ENCODE measurements at places on chromosomes 2 and 18.

DNA sequence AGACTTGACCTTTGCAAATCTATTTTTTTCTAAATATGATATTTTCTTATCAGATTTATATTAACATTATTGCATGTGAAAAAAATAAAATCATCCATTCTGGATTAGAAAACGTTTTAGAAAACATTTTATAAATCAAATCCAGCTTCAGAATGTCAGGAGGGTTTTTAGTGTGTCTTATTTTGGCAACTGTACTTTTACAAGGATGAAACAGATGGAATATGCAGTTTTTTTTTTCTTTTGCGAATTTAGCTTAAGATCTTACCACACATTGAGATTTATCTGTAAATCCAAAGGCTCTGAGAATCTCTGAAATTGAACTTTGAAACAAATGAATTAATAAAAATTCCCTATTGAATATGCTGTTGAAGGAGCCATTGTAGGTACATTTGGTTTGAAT lies 36.7 kb downstream of the FAM171B start:
- DNase-seq = no peak

- DNase-seq = no peak
These were observed 132.8 kb downstream of the TPO start for GRCh38 chr2:1546023-1546591.

GRCh38 chr2:227436436-227437174 lies 35.4 kb upstream of the AGFG1 start:
- DNase-seq = no peak

DNA sequence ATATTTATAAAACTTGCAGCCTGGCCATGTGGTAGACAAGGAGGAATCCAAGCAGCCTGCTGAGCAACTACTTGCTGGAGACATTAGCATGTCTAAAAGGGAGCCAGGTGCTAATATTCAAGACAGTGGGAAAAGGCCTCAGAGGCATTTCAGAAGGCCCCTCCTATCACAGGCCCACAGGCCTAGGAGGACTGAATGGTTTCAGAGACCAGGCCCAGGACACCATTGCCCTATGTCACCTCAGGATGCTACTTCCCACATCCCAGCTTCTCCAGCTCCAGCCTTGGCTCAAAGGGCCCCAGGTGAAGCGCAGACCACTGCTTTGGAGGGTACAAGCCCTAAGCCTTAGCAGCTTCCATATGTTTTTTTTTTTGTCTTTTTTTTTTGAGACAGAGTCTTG lies 39.0 kb downstream of the TPRKB start:
- no peak for DNase-seq

DNA sequence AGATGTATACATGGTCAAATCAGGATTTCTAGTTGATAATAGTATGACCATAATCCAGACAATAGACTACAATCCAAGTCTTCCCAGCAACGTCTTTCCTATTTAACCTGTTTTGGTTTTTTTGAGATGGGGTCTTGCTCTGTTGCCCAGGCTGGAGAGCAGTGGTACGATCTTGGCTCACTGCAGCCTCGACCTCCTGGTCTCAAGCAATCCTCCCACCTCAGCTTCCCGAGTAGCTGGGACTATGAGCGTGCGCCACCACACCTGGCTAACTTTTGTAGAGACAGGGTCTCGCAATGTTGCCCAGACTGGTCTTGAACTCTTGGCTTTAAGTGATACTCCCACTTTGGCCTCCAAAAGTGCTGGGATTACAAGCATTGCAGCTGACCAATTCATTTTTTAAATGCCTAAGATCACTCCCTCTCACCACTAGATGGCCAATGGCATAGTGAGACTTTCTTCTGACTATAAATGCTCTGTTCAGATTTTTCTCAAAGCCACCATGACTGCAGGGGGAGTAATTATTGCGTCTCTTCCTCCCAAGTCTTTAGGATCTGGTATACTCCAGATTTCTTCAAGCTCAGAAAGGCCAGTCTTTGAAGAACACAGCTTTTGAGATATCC lies 47.6 kb downstream of the HNRNPLL start:
- DNase-seq = no peak

DNA sequence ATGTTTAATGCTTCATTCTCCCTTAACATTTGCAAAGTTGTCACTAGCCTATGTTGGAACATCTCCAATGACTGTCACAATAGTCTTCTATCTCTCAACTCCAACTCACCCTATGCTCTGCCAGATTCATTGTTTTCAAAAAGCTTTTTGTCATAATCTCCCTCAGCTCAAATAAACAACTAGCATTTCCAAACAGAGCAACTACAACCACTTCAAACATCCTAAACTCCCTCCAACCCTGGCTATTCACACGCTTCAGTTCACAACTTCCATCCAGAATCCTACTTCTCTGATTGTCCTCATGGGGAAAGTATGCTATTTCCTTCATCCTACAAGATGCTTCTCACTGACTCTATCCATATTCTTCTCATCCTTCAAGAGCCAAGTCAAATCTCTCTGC lies 139.2 kb upstream of the VRK2 start:
- DNase-seq = no peak

Data from stimulated activated CD8-positive, alpha-beta memory T cell treated with anti-CD3 and anti-CD28 coated beads, Interleukin-15, amount 100 ng/mL, for 4 hours (primary cell).